Common myeloid progenitor, CD34-positive (primary cell): ENCODE measurements at places on chromosomes 7 and 10.

DNA sequence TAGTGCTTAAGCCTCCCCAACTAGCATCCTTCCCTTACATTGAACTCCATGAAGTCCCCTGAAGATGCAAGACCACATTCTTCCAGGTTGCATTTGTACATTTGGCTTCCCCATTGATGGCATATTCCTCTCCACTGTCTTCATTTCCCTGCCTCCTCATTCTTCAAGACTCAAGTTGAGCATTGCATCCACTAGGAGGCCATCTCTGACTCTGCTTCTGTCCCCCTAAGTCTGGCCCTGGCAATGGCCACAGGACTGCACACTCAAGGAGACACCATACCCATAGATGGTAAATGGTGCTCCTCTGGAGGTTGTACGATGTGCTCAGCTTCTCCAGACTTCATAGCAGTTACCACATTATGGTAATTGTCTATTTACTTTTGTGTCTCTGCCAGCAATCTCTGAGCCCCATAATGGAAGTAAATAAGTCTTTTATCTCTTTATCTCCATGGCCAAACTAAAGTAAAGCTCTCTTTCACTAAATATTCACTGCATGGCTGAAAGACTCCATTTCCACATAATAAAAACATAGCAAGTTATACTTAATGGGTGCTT, 112.6 kb downstream of the PTPRZ1 start:
- DNase-seq: no peak

DNA sequence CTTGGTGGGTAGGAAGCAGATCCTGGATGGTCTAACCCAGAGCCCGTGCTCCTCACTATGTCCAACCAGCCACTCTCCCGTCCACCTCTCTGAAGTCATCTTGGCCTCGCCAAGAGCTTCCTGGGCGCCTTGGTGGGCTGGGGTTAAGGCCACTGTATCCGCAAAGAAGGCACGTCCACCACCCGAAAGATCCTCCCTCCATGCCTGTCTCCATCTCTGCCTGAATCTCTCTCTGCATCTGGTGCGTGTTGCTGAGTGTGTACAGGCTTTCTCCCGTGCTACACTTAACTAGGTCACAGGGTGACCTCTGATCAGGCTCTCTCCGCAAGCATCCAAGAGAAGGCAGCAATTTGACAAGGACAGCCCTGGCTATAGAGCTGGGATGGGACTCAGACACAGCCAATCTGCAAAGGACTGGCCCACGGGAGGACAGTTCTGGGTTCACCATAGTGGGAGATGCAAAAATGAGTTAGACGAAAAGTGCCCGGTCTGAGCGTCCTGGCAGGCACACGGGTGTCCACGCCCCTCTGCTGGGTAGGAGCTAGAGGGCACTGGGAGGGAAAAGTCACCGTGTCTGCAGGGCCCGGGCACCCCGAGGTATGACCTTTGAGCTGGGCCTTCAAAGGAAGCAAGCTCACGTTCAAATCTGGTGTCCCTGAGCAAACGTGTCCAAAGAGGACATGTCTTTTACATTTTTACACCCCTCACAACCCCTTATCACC, 9.4 kb upstream of the RFC2 start:
- no peak for DNase-seq

DNA sequence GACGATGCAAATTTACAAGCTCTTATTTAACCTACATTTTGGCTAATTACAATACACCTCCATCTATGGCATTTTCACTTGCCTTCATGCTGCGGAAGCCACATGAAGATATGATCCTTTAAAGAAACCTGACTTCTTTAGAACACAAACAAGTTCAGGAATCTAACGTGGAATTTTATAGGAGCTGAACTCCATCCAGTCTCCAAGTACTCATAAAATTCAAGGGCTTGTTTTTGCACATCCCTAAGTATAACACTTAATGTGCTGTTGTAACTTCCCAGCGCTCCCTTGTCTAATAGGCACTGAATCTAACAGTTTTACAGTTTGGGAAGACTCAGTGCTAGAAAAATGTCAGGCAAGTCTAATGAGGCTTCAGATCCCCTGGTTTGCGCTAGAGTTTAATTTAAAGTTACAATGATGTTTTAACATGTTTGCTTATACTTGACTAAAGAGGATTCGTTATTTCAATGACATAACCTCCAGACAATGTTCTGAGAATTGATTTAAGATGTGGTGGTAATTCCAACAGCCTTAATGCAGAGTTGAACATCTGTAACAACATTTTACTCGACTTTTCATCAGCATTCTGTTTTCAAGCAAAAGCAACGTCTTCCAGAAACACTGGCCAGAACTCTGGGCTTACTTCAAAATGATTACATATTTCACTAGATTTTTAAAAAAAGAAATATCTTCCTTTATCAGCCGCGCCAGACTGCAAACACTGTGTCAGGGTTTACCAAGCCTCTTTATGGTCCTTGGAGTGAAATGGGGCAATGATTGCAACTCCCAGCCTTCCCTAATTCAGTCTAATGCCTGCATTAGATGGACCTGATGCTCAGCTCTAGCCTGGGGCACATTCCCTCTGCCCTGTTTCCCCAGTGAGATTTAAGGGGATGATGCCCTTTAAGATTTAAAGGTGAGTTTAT, 664.3 kb downstream of the KCNMA1 start:
- no peak for DNase-seq

- peak; percentile 76 for DNase-seq
Observed at GRCh38 chr10:70786799-70787415, 1.7 kb upstream of the TBATA start.
